Testis (tissue), 5 donors: ENCODE measurements at places on chromosomes 5 and 9. TPM values are rescaled to one million over a fixed set of nuclear protein-coding genes. Genes with fewer than 3 reads are reported as not detected.

GRCh38 chr9:112624711-112625707 is 92.9 kb downstream of the INIP start:
- no peak for DNase-seq

Gene SYK
- total RNA-seq = 30.8 TPM

- DNase-seq = peak; percentile 59
Measured at GRCh38 chr5:91119981-91120850, 262.9 kb downstream of the ARRDC3 start.

- DNase-seq = no peak
Measured at GRCh38 chr9:3902631-3903030, 376.8 kb upstream of the RFX3 start.

DNA sequence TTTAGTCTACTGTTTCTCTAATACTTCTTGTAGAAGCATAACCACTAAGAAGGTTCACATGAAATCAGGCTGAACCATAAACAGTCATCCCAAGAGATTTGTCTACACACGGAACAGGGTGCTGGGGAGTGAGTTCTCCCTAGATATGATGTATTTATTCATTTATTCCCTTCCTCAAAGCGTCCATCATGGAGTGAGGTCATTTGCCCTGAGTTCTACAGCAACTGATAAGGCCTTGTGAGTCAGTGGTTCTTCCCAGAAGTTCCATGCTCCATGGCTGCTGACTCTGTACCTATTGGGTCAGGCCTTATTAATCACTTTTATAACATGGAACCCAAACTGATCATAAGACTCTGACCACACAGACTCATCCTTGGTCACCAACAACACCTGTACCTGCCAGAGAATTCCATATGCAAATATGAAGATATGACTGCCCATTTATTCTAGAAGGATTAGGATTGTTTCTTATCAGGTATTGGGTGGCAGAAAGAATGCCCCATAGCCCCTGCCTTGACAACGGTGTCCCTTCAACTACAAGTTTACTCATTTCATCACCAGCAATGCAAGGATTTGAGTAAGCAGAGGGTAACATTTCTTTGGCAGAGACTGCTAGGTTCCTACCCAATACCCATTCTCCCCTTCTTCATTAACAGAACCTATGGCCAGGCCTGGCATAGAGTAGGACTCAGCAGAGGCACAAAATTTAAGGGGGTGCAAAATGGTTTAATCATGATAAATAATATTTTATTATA is 118.1 kb downstream of the LHFPL2 start:
- no peak for DNase-seq

DNA sequence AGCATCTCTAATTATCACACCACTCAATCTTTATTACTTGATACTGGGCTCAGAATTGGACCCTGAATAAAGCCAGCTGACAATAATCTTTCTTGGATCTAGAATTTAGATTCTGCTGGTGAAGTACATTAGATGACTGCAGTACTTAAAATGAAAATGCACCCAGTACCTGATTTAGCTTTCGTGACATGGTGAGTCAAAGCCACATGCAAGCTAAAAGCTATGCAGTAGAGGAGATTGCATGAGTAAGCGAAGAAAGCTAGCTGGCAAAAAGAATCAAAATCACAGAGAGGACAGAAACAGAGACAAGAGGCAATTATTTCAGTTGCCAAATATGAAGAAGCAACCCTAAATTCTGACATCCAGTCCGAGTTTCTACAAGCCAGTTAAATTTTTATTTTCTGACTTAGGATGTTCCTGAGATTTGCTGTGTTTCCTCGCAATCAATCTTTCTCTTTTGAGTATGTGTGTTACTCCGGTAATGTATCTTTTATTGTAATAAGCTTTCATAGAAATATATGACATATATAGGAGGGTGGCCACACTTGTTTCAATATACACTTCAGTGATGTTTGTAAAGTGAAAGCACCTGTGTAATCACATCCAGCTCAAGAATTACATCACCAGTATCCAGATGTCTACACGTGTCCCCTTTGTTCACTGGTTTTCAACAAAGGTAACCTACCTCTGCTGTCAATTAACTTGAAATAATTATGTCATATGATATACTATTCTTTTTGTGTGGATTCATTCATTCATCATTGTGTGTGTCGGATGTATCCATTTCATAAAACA is 101.7 kb downstream of the CDH18 start:
- DNase-seq = no peak

Gene KIF12
- total RNA-seq = 5.4 TPM

DNA sequence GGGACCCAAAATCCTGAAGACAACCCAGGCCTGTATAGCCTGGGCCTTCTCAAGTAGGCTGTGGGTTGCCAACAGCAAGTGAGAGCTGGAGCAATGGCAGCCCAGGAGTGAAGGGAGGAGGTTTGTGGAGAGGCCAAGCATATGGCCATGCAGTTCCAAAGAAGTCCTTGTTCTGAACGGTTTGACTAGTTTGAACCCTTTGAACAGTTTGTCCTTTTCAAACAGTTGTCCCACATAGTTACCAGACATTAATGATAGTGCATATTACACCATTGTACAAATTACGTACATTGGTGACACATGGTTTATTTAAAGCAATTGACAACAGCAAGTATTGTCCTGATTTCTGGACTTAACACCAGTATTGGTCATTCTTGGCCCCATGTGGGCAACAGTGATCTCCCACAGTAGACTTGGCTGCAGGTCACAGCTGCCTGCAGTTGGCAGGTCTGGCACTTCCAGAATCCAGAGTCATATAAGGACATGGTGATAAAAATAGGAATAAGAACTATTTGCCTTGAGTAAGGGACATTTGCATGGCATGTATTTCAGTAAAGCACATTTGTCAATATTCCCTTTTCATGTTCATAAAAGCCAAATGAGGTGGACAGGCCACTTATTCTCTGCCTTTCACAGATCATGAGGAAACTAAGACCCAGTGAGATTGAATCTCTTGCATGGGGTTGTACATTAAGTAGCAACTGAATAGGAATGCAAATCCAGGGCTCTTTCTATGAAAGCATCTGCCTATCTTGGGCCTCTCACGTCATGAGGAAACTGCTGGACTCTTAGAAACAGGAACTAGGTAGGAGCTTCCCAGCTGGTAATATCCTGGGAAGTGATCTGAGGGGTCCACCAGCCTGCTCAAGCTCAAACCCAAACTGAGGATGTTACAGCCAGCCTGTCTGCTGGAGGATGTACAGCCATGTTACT is 30.3 kb downstream of the SLC25A48 start:
- no peak for DNase-seq

Gene PLEKHG4B
- 6.0 TPM for total RNA-seq

DNA sequence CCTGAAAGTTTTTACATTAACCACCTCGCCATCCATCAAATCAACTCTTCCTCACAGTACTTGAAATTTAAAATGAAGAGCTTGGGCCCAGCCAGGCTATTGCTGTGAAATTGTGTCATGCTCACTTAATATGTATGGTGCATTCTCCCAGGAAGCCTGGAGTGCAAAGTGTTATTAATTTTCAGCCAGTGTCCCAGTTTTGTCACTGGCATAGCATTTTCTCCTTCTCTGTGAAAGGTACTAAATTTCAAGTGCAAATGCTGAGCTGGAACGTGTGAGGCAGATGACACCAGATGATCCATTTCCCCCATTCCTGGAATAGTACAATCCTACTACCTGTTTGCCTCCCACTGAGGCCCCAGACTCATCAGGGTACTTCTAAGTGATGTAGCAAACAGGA is 397.6 kb upstream of the ACTBL2 start:
- no peak for DNase-seq

DNA sequence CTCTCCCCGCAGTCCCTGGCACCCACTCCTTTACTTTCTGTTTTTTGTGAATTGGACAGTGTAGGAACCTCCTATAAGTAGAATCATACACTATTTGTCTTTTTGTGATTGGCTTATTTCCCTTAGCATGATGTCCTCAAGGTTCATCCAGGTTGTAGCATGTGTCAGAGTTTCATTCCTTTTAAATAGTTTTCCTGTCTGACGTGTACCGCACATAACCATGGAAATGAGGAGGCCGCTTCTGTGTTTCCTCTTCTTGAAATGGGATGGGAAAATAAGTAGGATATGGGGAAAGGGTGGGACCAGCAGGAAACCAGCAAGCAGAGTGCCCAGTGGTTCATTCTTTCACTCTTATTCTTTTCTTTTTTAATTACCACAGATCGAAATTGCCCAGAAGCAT is 72.6 kb upstream of the ENTREP1 start:
- no peak for DNase-seq

Gene PCDHB6
- 3.7 TPM for total RNA-seq

GRCh38 chr9:74948937-74949336 is 3.8 kb downstream of the C9orf40 start:
- DNase-seq = no peak

DNA sequence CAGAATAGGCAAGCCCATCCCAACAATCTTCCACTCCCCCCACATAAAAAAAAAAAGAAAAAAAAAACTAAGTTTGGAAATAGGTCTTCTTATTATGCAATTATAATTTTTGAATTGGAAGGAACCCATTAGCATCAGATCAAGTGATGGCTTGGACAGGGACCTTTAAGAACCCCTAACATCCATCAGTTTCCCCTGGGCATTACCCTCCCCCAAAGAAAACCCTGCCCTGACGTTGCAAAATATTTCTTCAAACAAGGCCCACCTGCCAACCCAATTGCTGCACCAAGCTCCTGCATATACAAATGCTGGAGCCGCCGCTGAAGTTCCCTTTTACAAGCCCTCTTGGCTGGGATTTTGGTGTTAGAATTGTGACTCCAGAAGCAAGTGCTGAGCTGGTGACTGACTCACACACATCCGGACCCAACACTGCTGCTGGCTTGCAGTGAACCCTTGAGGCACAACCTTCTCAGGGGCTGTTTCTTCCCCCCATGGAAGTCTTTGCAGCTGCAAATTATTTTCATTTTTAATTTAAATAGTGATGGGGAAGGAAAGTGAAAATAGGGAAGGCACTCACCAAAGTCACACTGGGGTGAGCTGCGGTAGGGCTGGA is 56.1 kb upstream of the AFAP1L1 start:
- no peak for DNase-seq

- DNase-seq = no peak
Measured at GRCh38 chr5:89359046-89359445, 476.1 kb upstream of the MEF2C start.

GRCh38 chr5:122442938-122443337 is 130.9 kb downstream of the SNCAIP start:
- DNase-seq = no peak

Gene GLRA1
- total RNA-seq = not detected

DNA sequence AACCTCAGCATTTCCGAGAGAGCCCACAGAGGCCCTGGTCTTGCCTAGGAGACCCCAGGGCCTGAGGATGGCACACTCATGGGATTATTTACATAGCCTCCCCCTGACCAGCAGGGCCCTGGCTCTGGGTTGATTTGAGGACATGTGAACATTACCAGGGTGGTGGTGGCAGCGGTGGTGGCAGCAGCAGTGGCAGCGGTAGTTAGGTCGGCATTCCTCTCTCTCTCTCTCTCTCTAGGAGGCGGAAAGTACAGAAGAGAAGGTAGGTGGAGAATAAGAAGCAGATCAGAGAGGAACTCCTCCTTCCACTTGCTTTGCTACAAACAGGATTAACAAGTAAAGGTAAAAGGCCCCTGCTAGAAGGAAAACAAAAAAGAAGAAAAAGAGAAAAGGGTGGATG is 39.3 kb downstream of the B4GALT1 start:
- DNase-seq = no peak

DNA sequence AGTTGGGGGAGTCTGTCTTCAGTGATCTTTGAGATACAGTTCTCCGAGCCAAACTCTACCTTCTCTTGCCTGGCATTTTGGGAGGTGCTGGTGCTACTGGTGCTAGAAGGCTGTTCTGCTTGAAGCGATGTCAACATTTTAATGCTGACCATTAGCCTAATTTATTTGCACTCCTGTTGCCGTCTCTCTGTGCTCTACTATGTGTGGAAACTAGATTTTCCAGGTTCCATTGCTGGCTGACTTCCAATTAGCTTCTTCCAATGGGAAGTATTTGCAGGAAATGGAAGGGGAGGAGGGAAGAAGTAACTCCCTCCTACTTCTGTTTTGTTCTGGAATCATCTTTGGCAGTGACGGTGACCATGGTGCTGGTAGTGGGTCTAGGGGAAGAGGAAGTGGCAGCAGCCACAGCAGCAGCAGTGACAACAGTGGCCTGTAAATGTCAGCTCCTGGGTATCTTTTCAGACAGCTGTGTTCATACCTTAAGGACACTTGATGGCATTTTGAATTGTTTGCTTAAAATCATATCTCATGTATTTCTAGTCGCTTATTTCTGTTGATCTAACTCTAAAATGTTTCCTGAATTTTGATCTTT is 7.9 kb downstream of the TXNDC8 start:
- DNase-seq = no peak

Gene PGGT1B
- 10.2 TPM for total RNA-seq

Gene TMEM167A
- 34.7 TPM for total RNA-seq

Gene CER1
- 0.25 TPM for total RNA-seq

Gene ZNF618
- 15.2 TPM for total RNA-seq

GRCh38 chr5:126354012-126354857 is 69.0 kb upstream of the GRAMD2B start:
- no peak for DNase-seq

GRCh38 chr5:134957920-134958608 is 9.6 kb upstream of the CATSPER3 start:
- no peak for DNase-seq

DNA sequence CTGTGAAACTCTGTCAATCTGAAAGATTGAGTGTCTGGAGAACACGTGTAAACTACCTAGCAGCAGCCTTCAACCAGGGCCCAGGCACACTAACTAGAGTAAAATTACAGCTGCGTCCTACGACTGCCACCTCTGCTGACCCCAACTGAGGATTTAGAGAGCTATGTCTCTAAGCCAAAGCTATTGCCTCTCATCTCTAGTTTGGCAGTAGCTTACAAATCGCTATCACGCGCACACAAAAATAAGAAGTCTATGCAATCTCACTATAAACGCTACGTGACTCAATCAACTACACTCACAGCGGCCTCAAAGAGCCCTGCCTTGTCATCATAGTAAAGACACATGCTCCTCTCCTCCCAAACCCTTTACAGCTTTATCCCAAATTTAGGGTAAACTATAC is 8.7 kb downstream of the PPP6C start:
- DNase-seq = no peak

GRCh38 chr9:130058154-130058553 is 4.4 kb downstream of the GPR107 start:
- no peak for DNase-seq

Gene PCDHB3
- total RNA-seq = 6.5 TPM

Gene SLCO4C1
- 2.1 TPM for total RNA-seq

DNA sequence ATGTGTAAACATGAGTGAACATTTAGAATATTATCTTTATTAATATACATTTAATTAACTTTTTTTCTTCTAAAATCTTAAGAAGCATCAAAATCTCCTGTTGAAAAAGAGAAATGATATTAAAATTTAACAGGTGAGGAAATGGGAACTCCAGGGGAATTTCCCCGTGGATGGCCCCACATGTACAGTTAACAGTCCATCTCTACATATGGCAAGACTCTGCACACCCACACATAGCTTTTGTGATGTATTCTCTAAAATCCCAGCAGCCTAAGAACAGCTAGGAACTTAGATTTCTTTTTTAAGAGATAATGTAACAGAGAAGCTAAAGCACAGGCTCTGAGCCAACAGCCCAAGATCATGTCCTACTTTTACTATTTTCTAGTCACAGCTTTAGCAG is 556.3 kb upstream of the RGMB start:
- DNase-seq = no peak
